Heart left ventricle (tissue), 16 donors: ENCODE measurements at places on chromosomes 16 and 17. TPM values are rescaled to one million over a fixed set of nuclear protein-coding genes. Genes with fewer than 3 reads are reported as not detected.

DNA sequence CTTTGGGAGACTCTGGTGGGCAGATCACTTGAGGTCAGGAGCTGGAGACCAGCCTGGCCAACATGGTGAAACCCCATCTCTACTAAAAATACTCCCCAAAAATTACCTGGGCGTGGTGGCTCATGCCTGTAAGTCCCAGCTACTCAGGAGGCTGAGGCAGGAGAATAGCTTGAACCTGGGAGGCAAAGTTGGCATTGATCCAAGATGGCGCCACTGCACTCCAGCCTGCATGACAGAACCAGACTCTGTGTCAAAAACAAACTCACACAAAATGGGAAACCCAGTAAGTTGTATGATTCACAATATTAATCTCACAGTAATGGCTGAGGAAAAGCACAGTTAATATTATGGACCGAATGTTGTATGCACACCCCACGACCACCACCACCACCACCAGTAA is 24.3 kb downstream of the WSB1 start:
- no peak overlapping the region for H3K27ac ChIP-seq
- H3K4me1 ChIP-seq, result peaks cover 34% of the 10 kb centered on the region
- no peak overlapping the region for H3K4me3 ChIP-seq
- H3K36me3 ChIP-seq, result peaks cover 57% of the 10 kb centered on the region
- no peak for DNase-seq
- no peaks in the 10 kb centered on the region for H3K27me3 ChIP-seq

- no peak for DNase-seq
- peaks cover 4% of the 10 kb centered on the region for H3K4me1 ChIP-seq
- peaks cover 16% of the 10 kb centered on the region for H3K27me3 ChIP-seq
Observed at GRCh38 chr17:78228176-78228575, 3.3 kb upstream of the TMEM235 start.

- DNase-seq, result no peak
- H3K4me3 ChIP-seq, result no peak overlapping the region
- H3K27ac ChIP-seq, result no peak overlapping the region
- no peaks in the 10 kb centered on the region for H3K27me3 ChIP-seq
Observed at GRCh38 chr17:14637260-14637659, 336.4 kb downstream of the HS3ST3B1 start.

DNA sequence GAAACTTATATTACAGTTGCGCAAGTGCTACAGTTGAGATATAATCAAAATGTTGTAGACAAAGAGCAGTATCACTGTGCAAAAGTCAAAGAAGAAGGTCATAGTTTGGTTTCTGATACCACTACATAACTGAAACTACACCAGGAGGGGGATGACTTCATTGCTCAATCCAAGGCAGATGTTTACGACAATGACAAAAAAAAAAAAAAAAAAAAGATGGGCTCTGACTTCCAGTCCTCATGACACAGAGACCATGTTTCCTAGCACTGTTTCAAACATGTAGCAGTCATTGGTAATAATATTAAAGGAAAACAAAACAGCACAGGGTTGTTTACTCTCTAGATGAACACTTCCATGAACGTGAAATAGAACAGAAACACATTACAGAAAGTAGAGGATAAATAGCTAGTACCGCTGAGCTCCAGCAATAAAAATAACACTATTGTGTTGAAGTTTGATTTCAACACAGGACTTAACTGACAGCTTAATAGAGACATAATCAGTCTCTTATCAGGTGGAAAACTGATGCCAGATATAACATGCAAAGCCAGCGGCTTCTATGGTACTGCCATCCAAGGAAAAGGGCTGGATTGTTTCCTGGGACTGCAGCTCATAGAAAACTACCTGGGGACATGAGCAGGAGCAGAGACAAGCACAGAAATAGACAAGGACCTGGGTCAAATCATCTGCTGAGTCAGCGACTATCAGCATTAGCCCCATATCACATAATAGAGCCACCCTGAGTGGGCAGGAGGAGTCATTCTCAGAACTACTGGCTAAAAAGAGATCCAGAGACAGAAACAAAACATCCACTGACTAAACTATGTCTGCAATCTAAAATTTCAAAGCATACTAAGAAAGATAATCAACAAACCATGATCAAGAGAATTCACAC is 463.6 kb upstream of the SOX9 start:
- H3K4me3 ChIP-seq, result no peak overlapping the region
- no peaks in the 10 kb centered on the region for H3K4me1 ChIP-seq
- no peak for DNase-seq
- no peaks in the 10 kb centered on the region for H3K36me3 ChIP-seq

GRCh38 chr17:75250009-75250471 is 11.4 kb downstream of the GGA3 start:
- no peak for DNase-seq
- peaks cover 32% of the 10 kb centered on the region for H3K4me1 ChIP-seq
- H3K27me3 ChIP-seq, result no peaks in the 10 kb centered on the region
- H3K4me3 ChIP-seq, result peak overlapping the region; percentile 13
- H3K36me3 ChIP-seq, result peaks cover 17% of the 10 kb centered on the region
- peak overlapping the region; percentile 18 for H3K27ac ChIP-seq

The TEX14 gene
- total RNA-seq, result 0.36 TPM

DNA sequence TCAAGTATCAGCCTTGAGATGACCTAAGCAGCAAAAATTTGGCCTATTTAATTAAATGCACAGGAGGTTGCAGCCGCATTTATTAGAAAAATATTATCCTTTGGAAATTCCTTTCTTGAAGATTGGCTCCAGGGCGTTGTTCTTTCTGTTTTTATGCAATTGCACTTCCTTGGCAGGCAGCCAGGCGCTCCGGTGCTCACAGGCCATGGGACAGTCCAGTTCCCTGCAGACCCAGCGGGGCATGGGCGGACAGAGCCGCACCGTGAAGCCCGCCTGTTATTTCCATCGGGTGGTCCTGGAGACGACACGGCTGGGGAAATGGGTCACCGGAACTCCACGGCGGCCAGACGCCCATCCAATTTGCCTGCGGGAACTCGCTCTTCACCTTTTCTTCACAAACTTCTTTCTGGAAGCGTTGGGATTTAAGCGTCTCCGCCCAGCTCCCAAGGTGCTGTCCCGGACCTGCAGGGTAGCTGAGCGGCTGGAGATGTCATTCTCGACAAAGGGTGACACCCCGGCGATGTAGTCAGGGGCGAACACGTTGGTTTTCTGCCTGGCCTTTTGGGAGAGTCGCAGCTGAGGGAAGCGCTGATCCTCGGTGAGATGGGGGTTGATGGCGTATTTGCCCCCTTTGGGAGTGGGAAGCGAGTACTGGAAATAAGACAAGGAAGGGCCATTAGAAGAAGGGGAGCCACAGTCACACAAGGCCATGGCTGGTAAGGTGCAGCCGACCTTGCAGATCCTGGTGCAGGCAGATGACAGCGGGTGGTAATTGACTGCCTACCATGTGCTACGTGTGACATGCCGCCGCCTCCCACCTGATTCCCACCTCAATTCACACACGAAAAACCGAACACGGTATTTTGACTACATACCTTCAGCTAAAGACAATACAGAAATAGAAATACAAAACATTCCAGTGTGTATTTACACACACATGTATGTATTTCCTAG is 12.5 kb downstream of the NOB1 start:
- peaks cover 75% of the 10 kb centered on the region for H3K36me3 ChIP-seq
- peaks cover 7% of the 10 kb centered on the region for H3K4me1 ChIP-seq
- DNase-seq, result peak; percentile 85
- no peaks in the 10 kb centered on the region for H3K27me3 ChIP-seq

GRCh38 chr17:12047681-12048376 is 27.2 kb downstream of the MAP2K4 start:
- H3K36me3 ChIP-seq, result no peaks in the 10 kb centered on the region
- peaks cover 41% of the 10 kb centered on the region for H3K4me1 ChIP-seq
- no peak overlapping the region for H3K27ac ChIP-seq
- H3K4me3 ChIP-seq, result no peak overlapping the region
- no peaks in the 10 kb centered on the region for H3K27me3 ChIP-seq

The CDH8 gene
- not detected for total RNA-seq

DNA sequence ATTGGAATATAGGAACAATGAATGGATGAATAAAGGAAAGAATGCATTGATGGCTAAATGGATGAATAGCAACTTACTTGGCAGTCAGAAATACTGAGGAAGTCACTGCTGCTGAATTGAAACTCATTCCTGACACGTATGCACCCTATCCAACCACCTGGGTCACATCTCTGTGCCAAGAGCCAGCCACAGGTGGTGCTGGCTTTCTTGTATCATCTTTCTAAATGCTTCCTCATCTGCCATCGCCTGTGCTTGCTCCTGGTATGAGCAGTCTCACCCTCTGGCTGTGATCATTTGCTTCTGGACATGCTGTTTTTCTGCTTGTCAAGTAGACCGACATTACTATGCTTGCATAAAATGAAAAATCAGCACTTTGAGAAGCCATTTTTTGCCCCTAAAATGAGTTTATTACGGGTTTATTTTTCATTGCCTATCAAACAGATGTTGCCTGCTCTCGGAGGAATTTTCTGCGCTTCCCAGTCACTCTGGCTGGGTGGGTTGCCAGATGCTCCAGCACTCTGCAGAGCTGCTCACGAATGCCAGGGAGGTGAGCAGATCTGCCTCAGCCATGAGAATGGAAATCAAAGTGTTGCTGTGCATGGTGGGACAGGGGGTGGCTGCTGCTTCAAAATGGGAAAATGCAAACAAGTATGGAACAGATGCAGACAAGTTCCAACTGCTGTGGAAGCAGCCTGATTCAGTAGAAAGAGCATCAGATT is 1349.6 kb upstream of the CDH8 start:
- no peak overlapping the region for H3K27ac ChIP-seq
- no peak overlapping the region for H3K4me3 ChIP-seq
- no peaks in the 10 kb centered on the region for H3K4me1 ChIP-seq
- H3K36me3 ChIP-seq, result no peaks in the 10 kb centered on the region

GRCh38 chr17:68296217-68297191 is 5.2 kb downstream of the ARSG start:
- peaks cover 12% of the 10 kb centered on the region for H3K4me1 ChIP-seq
- no peak overlapping the region for H3K4me3 ChIP-seq
- no peaks in the 10 kb centered on the region for H3K36me3 ChIP-seq
- H3K27ac ChIP-seq, result peak overlapping the region; percentile 81
- no peak for DNase-seq
- H3K27me3 ChIP-seq, result no peaks in the 10 kb centered on the region
